Cortex of kidney (tissue), 1 donor: ENCODE measurements at places on chromosomes 7 and 10.

DNA sequence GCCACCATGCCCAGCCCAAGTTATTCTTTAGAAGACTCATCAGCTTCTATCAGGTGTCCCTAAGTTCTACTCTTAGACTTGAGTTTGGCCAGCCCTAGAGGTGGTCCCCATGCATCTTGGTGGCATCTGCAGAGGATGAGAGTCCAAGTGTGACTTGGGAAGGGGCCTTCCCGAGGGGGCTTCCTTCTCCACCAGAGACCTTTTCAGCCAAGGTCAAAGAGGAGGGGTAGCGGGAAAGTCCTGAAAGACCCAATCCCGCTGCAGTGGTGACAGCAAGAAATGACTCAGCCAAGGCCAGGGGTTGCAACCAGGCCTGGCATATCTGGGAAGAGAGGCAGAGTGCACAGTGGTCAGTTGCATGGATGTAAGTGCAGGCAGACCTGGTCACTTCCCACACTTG, 61.7 kb upstream of the MGMT start:
- no peak for DNase-seq

DNA sequence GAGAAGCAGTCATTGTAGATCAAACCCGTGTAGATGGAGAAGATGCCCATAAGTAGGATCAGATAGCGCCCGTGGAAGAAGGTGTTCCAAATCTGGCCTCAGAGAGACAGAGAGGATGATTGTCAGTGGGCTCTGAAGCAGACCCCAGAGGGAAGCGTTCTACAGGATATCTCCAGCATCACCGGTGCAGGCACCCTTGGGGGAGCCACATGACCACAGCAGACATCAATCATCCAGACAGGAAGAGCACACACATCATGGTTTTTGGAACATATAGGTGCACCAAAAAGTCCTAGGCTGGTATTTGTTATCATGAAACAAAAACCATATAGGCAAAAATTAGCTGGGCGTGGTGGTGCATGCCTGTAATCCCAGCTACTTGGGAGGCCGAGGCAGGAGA, 44.0 kb upstream of the SVOPL start:
- no peak for DNase-seq

DNA sequence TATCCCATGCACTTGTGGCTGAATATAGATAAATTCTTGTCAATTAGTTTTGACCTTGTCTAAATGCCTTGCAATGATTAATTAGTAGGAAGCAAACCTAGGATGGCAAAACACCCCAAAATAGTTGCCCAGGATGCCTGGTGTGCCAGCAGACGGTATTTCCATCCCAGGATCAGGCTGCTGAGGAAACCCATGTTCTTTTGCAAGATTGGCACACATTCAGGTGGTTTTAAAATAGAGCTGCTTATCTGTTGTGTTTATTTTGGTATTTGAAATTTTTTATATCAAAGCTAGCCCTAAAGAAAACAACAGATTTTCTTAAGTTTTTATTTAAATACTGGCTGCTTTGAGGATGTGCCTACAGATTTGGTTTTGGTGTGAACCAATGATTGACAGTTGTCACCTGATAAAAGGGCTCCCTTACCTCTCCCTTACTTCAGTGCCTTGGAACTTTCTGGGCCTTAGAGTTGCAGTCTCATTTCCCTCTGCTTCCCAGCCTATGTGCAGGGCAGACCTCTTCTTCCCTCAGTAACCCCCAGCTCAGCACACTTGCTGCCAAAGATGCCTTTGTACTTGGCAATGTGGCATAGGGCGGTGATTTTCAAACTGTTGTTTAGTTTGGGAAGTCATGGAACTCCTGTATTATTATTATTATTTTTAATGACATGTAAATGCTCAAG, 54.0 kb downstream of the CCNY start:
- DNase-seq = no peak

DNA sequence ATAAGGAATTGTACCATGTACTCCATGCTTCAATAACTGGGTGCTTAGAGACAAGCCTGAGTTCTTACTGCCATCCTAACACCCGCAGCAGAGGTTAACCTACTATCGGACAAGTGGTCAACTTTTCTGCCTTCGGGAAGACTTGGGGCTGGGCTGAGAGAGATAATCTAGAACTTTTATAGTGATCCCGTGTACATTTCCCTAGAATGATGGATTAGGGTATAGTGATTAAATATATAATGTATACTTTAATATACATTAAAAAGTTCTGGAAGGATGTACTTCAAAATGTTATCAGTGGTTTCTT, 12.2 kb upstream of the HNRNPF start:
- DNase-seq = no peak

DNA sequence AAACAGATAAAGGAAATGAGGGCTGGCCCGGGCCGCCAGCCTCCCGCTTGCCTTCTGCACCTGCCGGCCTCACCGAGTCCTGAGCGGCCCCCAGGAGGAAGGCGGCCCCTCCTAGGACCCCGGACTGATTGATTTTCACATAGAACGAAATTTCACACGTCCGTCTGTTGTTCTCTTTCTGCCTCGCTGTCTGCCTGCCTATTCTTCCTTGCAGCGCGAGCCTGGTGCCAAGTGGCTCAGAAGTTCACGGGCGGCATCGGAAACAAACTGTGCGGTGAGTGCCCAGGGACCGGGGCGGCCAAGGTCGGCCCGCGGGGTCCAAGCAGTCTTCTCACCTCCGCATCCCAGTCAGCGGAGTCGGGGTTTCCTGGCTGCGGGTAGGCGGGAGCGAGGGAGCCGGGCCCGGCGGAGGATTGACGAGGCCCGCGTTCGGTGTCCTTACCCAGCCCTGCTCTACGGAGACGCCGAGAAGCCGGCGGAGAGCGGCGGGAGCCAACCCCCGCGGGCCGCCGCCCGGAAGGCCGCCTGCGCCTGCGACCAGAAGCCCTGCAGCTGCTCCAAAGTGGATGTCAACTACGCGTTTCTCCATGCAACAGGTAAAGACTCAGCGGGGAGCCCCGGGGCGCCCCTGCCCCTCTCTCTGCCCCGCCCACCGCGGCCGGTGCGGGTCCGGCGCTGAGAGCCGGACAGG, 967 bp downstream of the GAD2 start:
- no peak for DNase-seq

- DNase-seq = no peak
Observed at GRCh38 chr7:150407588-150408392, 28.7 kb downstream of the ZNF775 start.

DNA sequence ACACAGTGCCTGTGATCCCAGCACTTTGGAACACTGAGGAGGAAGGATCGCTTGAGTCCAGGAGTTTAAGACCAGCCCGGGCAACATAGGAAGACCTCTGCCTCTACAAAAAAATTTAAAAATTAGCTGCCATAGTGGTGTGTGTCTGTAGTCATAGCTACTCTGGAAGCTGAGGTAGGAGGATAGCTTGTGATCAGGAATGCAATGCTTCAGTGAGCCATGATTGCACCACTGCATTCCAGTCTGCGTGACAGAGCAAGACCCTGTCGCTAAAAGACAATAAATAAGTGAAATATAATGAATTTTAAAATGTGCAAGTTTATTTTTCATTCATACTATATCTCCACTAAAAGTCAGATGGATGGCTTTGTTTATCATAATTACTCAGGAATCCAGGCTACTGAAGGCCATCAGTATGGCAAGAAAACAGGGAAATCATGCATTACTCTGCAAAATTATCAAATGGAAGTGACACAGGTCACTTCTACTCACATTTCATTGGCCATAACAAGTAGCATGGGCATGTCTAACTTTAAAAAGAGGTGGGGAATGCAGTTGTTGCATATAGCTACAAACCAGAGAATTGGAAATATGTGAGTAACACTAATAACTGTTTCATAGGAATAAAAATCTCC, 32.9 kb upstream of the FAM3C start:
- DNase-seq = no peak

DNA sequence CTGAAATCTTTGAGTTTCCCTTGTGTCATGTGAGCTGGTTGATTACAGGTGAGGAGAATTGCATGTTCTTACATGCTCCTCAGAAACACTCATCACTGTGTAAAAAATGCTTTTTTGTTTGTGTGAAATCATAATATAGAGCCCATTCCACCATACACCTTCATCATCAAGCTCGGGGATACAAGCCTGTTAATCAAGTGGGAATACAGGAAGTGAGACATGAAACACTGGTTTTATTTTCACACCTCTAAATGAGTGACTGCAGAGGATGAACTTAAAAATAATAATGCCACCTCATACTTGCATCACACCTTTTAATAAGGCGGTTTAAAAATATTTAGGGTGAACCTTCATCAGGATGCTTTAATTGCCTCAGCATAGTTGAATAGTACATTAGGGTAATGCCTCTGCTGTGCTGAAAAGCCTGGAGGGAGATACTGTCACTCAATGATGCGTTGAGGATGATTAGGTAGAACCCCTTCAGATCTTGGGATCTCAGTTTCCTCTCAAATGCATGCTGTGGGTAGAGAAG, 164.6 kb downstream of the AUTS2 start:
- no peak for DNase-seq
